ENCODE measurements at places on chromosomes 4 and X. TPM values are rescaled to one million over a fixed set of nuclear protein-coding genes. Genes with fewer than 3 reads are reported as not detected.

GRCh38 chr4:134117392-134118183 lies 84.0 kb downstream of the PABPC4L start:
- no peak for DNase-seq

- DNase-seq, result peak; percentile 5
Measured at GRCh38 chrX:103175944-103176753, 38.8 kb upstream of the BEX4 start.

- DNase-seq, result no peak
Measured at GRCh38 chr4:143403553-143403820, 66.8 kb downstream of the GAB1 start.

- DNase-seq, result no peak
Measured at GRCh38 chr4:159764343-159764952, 661.6 kb downstream of the RAPGEF2 start.

BGN gene
- polyA plus RNA-seq, result 101 TPM

- DNase-seq, result no peak
Measured at GRCh38 chr4:27128443-27128842, 267.8 kb downstream of the STIM2 start.

SPARCL1 gene
- polyA plus RNA-seq, result 179 TPM

- no peak for DNase-seq
Measured at GRCh38 chrX:43504394-43504793, 151.7 kb upstream of the MAOA start.

RPA4 gene
- polyA plus RNA-seq, result 0.15 TPM

DNA sequence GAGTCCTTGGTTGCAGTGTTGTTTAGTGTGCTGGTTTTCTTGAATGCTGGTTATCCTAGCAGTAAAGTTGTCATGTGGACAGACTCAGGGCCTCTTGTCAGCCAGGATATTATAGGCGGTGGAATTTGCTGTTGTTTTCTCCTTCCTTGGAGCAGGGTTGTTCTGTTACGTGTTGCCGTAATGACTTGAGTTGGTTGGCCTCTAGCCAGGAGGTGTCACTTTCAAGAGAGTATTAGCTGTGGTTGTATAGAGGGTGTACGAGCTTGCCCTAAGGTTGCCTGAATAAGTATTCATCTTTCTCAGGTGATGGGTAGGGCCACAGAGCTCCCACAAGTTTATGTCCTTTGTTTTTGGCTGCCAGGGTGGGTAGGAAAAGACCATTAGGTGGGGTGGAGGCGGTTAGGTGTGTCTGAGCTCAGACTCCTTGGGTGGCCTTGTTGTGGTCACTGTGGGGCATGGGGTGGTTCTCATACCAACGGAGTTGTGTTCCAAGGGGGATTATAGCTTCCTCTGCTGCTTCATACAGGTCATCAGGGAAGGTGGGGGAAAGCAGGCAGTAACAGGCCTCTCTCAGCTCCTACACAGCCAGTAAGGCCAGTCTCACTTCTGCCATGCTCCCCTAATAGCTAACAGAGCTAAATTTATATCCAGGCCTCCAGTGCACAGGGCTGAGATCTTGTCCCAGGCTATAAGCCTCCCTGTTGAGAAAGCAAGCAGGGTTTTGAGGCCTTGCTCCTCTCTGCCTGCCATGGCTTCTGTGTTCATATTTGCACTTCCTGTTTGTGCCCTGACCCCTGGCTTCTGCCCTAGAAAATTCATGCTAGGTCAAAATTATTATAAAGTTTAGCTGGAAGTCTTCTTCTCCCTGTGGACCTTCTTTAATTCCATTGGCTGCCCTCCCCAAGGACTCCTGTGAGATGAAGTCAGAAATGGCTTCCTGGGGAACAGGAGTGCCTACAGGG lies 594.7 kb downstream of the RAPGEF2 start:
- DNase-seq, result no peak

- DNase-seq, result no peak
Measured at GRCh38 chr4:64495946-64496345, 86.7 kb upstream of the TECRL start.

GRCh38 chr4:185472103-185472542 lies 590 bp upstream of the CCDC110 start:
- DNase-seq, result no peak

DNA sequence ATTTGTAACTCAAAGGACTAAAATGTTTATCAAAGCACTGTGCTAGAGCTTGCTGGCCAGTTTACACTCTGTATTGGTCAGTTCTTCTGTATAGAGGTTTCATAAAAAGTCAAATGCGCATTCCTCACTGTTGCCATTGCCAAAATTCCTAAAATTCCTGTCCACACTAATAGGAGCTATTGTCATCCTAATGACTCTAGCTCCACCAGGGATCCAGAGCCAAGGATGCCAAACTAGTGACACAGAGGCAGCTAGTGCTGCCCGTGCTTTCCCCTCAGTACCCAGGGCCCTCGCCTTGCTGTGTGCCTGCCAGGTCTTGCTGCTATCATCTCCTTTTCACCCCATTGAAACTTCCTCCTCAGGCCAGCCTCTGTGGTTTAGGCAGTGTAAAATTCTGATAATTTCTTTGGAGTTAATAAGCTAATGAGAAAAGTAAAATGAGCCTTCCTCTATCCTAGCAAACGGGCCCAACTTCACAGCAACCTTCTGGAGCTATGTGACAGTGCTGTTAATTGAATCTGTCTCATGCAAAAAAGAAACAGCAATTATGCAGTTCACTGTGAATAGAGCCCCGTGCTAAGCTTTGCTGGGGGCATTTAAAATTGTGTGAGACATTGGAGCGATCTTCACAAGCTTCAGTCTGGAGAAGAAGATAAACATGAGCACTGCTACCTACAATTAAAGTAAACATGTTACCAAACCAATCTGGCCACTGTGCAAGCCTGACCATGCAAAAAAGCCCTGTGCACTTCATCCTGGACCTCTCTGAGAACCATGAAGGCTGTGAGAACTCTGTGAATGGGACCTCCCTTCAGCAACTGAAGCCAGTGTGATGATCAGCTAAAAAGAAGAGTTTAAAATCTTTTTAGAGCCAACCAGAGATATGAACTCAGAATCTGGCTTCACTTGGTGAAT lies 43.1 kb upstream of the FGF2 start:
- peak; percentile 58 for DNase-seq

SH3RF1 gene
- 3.4 TPM for polyA plus RNA-seq

- DNase-seq, result no peak
Measured at GRCh38 chr4:182895791-182896292, 21.3 kb downstream of the DCTD start.

DNA sequence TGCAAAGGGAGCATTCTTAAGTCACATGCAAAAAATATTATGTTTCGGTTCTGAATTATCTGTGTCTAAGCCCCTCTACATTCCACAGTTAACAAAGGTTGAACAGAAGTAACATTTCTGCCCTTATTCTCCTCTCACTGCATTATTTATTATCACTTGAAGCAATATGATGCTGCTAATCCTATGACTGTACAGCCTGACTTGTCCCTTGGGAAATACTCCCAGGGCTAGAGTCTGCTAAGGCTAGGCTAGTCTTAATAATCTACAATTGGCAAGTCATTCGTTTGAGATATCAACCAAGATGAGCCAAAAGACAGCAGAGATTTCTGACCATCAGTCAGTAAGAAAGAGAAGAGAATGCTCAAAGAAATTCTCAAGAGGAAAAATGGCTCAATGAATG lies 226.9 kb upstream of the HCCS start:
- no peak for DNase-seq

- DNase-seq, result no peak
Measured at GRCh38 chr4:21002286-21002685, 302.0 kb downstream of the PACRGL start.

DNA sequence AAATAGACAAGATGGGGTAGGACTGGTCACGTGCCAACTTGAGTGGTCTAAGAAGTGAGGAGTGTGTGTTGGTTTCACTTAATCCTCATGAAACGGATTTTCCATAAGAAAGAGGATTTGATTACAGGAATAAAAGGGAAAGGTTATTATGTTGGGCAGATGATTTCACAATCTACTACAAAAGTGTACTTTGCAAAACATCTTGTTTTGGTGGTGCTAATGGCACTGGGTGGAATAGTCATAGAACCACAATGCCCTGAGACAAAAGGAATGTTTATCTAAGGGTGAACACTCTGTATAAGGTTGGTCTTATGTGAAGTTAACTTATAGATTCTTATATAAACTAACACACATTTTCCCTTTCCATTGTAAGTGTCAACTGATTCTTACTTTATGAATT lies 45.6 kb downstream of the GLUD2 start:
- no peak for DNase-seq

DNA sequence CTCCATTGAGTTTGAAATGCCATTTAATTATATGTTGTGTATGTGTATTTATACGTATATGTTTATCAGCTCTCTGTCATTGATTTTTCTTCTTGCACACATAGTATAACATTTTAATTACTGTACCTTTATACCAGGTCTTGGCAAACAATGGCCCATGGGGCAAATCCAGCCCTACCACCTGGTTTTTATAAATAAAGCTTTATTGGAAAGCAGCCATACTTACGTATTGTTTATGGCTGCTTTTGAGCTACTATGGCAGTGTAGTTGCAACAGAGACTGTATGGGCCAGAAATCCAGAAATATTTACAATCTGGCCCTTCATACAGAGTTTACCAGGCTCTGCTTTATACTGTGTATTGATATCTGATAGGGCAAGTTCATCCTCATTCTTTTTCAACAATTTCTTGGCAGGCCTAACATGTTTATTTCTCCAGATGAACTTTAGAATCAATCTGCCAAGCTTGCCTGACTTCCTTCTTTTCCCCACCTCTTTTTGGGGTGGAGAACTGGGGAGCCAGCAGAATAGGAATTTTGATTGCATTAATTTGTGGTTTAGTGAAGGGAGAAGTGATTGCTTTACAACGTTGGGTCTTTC lies 15.8 kb downstream of the DCUN1D4 start:
- DNase-seq, result no peak

GRCh38 chr4:56744030-56744429 lies 62.9 kb upstream of the HOPX start:
- no peak for DNase-seq

DTHD1 gene
- not detected for polyA plus RNA-seq

DNA sequence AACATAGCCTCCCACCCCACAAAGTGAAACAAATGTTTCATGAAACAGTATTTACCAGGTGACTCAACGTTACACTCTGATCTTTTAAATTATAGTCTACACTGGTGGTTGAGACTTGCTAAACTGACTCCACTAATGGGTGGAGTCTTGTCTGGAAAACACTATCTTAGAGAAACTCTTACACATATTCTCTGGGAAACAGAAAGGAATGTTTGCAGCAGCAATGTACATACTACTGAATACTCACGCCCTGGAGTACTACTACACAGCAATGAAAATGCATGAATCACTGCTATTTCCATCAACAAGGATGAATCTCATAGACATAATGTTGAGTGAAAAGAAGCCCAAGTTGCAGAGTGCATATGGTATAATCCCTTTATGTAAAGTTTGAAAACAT lies 208.5 kb upstream of the IGFBP7 start:
- DNase-seq, result no peak

- peak; percentile 12 for DNase-seq
Measured at GRCh38 chr4:88107406-88108107, 50.9 kb downstream of the ABCG2 start.

DNA sequence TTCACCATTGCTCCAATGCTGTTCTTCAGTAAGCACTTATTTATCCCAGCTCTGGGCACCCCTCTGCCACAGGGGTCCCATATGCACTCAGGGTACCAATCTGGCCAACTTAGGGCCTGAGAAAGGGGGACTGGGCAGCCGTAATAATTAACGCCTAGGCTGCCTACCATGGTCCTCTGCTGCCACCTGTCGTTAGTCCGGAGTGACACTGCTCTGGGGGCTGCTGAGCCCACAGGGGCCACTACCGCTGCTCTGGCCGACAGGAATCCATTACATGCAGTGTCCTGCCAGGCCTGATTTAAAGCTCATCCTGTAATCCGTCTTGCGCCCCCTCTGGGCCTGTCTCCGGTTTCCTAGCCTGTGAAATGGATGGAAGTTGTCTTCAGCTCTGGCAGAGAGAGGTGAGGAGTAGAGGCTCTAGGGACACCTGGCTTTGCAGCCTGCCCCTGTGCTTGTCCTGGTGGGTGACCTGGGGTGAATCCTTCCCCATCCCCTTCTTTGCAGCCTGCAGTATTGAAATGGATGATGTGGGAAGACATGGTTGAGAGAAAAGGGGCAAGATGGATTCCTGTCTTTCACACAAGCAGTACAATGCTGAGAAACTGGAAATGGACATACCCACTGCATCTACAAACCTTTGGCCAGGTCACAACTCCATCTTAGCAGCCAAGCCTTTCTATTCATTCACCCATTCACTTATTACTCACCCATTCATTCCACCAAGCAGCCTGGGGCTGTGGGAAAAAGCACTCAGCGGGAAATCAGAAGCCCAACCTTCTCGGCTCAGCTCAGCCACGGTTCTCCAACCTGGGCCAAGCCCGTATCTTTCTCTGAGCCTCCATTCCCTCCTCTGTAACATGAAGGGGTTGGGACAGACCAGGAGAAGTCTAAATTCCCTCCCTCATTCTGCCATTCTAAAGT lies 116.3 kb upstream of the NALF2 start:
- peak; percentile 32 for DNase-seq

DNA sequence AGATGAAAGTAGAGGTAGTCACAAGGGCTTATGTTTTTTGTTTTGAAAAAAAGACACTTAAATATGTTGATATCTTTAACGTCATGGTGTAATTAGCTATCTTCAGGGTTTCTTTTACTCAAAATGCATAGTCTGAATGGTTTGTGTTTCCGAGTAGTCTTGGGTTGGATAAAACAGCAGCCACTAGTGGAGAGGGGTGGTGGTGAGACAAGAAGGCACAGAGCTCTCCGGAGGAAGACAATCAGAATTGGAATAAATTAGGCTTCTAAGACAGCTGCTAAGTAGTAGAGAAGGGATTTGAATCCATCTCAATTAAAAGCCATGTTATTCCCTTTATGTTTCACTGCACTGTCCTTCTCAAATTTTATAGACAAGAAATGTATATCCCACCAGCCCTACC lies 240.4 kb upstream of the VEGFC start:
- DNase-seq, result no peak

CT45A10 gene
- not detected for polyA plus RNA-seq

APOO gene
- polyA plus RNA-seq, result 64.9 TPM

DNA sequence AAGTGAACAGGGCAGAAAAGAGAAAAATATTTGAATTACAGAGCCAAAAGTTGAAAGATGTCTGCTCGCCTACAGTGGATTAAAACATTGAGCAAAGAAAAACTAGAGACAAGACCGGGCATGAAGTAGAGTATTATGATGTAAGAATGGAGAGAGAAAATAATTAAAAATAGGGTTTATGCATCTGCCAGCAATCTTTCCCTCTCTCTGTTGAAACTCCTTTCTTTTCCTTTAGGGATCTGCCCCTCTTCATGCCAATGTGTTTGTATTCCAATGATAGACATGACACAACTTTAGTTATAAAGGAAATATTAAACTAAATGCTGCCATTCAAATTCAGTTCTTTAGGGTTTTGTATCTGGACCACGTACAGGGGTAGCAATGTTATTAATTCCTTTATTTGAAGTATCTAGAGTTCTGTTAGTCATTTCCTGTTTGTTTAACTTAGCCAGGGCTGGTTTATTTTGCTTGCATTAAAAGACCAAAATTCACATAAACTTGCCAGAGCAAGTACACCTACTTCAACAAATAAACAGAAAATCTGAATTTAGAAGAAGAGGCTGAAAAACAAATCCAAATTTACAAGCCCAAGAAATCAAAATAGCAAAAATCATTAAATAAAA lies 202.6 kb downstream of the SPOCK3 start:
- no peak for DNase-seq

GLRB gene
- polyA plus RNA-seq, result 3.3 TPM

UGT2B17 gene
- not detected for polyA plus RNA-seq

Data from heart right ventricle (tissue), 16 donors.